Spinal cord (tissue), 10 donors: ENCODE measurements at places on chromosomes 11 and 22.

DNA sequence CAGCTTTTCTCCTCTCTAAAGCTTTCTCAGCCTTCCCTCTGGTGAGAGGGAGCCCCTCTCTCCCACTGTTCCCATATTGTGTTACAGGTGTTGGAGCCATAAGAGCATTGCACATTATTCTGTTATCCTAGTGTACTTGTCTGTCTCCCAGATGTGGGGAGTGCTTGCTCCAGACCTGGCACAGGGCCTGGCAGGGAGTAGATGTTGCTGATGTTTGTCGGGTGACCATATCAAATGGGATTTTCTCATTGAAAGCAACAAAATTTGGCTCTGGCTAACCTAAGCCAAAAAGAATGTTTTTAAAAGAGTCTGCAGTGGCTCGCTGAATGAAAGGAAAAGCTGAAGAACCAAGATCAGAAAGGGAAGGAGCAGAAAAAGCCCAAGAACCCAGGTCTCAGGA, 41.1 kb downstream of the CYB5R2 start:
- DNase-seq: no peak

DNA sequence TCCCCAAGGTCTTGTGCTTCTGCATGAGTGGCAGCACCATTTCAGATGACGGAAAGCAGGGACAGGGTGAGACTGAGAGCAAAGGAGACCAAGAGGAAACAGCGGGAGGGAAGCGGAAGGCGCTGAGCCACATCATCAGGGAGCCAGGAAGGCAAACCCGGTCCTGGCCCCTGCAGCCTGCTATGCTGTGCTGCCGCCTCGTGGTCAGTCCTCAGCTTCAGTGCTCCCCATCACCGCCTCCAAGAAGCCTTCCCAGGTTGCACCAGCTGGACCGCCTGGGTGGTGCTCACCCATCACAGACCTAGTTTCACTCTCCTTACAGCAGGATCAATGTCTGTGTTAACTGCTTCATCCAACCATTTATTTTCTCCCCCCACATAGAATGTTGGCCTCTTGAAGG, 73.0 kb upstream of the PHF21B start:
- no peak for DNase-seq

DNA sequence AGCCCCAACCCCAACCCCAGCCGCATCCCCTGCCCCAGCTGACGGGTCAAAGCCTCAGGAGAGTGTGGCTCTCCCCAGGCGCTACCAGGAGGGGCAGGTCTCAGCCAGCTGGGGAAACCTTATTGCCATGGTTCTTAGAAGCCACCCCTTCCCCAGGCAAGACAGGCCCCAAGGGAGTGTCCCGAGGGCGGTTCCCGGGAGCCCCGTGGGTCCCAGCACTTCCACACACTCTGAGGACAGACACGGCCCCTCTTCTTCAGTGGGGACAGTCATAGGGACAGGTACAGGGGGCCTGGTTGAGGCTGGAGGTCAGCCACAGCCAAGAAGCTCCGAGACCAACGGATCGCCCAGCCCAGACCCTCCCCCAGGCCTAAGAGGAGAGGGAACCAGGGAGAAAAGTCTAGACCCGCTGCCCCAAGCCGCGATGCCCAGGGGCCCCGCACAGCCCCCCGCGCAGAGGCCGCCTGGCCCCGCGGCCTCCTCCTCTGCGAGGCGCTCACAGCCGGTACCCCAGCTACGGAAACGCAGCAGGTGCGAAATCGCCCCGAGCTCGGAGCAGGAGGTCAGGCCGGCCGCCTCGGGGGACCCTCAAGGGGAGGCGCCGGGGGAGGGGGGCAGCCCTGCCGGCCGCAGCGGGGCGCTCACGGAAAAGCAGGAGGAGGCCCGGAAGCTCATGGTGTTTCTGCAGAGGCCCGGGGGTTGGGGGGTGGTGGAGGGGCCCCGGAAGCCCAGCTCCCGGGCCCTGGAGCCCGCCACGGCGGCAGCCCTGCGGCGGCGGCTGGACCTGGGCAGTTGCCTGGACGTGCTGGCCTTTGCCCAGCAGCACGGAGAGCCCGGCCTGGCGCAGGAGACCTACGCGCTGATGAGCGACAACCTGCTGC, 2.6 kb downstream of the KLHDC7B start:
- no peak for DNase-seq

- no peak for DNase-seq
These were observed 11.4 kb downstream of the SEC14L6 start for GRCh38 chr22:30535182-30535581.

DNA sequence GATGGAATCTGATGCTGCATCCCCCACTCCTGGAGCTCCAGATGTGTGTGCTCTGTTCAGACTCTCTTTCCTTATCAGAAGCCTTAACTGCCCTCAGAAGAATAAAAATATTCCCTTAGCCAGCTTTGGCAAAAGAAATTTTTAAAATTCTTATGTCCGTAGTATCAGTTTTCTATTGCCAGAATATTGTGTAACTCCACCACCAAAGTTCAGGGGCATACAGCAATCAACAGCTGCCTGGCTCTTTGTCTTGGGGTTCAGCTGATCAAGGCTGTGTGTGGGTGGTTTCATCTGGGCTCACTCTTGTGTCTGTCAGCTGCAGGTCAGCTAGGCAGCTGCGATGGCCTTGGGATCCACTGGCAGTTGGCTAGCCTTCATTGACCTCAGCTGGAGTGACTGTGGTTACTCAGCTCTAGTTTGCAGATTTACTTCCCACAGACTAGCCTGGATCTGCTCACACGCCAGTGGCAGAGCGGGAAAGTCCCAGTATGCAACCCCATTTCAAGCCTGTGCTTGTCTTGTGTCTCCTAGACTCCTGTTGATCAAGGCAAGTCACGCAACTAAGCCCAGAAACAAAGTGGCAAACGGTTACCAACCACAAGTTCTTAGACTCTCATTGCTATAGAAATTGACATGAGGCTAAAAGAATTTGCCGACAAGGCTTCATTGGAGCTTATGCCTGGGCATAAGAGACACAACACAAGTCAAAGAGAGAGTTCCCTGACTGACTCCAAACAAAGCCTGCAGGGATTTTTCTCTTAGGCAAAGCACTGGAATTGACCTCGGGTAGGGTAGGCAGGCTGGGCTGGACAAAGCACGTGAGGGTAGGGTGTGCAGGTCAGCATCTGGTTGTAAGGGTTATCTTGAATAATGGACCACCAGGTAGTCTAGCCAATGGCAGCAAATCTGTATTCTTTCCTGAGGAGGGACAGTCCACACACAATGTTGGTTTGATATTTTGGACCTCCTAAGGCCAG, 7.5 kb downstream of the TMEM138 start:
- DNase-seq: no peak

- no peak for DNase-seq
These were observed 90.8 kb upstream of the ALKBH3 start for GRCh38 chr11:43789700-43790443.

DNA sequence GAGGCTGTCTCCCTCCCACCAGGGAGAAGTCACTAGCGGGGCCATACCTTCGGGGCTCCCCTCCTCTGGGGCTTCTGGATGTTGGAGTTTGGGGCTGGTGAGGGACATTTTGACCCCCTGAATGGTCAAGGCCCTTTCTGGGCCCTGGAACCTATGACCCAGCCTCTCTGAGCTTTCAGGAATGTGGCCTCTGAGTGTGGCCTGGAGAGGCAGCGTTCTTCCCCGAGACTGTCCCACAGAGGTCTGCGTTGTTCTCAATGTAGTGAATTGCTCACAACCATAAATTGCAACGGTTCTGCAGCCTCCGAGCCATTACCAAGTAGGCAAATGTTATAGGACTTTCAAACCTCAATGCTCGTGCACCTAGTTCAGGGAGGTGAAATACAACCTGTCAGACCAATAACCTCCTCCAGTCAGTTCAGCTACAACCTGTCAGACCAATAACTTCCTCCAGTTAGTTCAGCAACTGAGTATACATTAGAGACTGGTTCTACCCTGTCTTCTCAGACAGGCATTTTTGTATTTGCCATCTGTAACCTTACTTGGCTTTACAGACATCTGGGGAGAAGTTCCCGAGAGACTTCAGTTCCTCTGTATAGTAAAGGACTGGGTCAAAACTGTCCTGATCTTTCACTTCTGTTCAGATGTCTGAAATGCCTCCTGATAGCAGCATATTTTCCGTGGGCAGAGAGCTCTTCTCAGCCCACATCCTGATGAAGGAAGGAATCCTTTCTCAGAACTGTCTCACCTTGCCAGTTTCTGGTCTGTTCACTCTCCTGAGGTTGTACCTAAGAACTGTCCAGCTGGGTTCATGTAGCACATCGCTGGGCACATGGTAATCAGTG, 34.2 kb downstream of the MICAL2 start:
- no peak for DNase-seq

GRCh38 chr11:81869351-81870065, 864.2 kb downstream of the FAM181B start:
- DNase-seq: no peak

- no peak for DNase-seq
These were observed 798.0 kb downstream of the NTM start for GRCh38 chr11:132168344-132168981.

GRCh38 chr22:30920407-30920806, 48.2 kb downstream of the MORC2 start:
- peak; percentile 64 for DNase-seq

GRCh38 chr11:33263549-33263948, 6.4 kb downstream of the HIPK3 start:
- no peak for DNase-seq

- DNase-seq: no peak
These were observed 728.1 kb downstream of the BRD1 start for GRCh38 chr22:49099496-49100124.

- DNase-seq: no peak
These were observed at the start of gene PCF11 for GRCh38 chr11:83156996-83157593. Gene PCF11 (plus strand): TSS chr11:83157131. CDS start chr11:83157440, 309 bp downstream.

- DNase-seq: no peak
These were observed at the start of gene APOL3 for GRCh38 chr22:36160499-36160942. Gene APOL3 (minus strand): TSS chr22:36160755. CDS start chr22:36149055, 11,700 bp downstream.
